ENCODE measurements at places on chromosomes 5 and 9.
A peak's percentile ranks its signal among the peaks of the same experiment; 100 is the strongest.

GRCh38 chr5:38445374-38446028 is 110.9 kb downstream of the LIFR start:
- DNase-seq: no peak

GRCh38 chr5:137573376-137573775 is 74.2 kb upstream of the SPOCK1 start:
- no peak for DNase-seq

GRCh38 chr5:139389701-139390638 is at the start of gene MZB1:
Gene MZB1, minus strand, starts transcription at chr5:139389913. Its CDS starts 57 bp downstream, at chr5:139389856.
- DNase-seq: peak; percentile 31

- no peak for DNase-seq
These were observed 30.6 kb upstream of the ASS1 start for GRCh38 chr9:130414081-130414731.

- DNase-seq: no peak
These were observed 313.1 kb upstream of the PUM3 start for GRCh38 chr9:3157011-3157410.

DNA sequence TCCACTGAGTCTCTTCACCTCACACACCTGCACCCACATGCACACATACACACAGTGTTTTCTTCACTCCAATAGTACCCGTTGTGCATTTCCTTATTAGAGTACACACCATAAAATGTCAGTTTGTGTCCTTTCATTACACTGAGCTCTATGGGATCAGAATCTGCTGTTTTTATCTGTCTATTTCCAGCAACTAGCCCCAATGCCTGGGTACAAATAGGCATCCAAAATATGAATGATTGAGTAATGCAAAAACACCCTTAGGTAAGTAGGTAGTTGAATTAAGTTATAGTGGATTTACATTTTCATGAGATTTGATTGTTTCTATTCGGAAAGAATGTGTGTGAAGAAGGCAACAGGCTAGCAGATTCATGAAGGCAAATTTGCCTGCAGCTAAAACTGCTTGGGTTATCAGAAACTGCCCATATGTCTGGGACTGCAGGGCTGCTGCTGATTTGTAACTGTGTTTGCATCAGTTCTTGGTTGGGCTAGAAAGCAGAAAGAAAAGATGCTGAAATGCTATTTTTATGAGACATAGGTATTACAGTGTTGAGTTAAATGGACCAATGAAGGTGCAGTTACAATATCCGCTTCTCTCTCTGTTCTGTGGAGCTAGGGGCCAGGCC is 26.9 kb downstream of the PPP3R2 start:
- DNase-seq: no peak

GRCh38 chr9:613771-614347 is 227.6 kb upstream of the DMRT1 start:
- DNase-seq: no peak

GRCh38 chr9:89845321-89845720 is 240.5 kb downstream of the GADD45G start:
- no peak for DNase-seq

DNA sequence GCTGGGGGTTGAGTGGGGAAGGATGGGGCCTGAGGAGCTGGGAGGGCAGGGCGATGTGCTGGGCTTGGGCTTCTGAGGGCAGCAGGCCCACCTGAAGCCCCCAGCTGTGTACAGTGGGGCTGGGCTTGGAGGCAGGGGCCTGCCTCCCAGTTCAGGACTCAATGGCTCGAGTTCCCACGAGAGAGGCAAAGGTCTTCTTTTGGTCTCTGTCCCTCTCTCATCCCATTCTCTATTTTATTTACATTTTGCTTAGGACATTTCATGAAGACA is 180.6 kb downstream of the MACROH2A1 start:
- DNase-seq: no peak

Data from stimulated activated CD8-positive, alpha-beta memory T cell treated with anti-CD3 and anti-CD28 coated beads, Interleukin-7, amount 100 ng/mL, for 24 hours (primary cell).